Fibroblast of lung (primary cell): ENCODE measurements at places on chromosomes 12 and 14.

DNA sequence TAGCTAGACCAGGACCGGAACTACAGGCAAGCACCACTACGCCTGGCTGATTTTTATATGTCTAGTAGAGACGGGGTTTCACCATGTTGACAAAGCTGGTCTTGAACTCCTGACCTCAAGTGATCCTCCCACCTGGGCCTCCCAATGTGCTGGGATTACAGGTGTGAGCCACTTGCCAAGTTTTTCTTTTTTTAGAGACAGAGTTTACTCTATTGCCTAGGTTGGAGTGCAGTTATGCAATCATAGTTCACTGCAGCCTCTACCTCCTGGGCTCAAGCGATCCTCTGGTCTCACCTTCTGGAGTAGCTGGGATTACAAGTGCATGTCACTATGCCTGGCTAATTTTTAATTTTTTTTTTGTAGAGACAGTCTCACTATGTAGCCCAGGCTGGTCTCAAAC, 201.5 kb upstream of the TBX3 start:
- DNase-seq: no peak

DNA sequence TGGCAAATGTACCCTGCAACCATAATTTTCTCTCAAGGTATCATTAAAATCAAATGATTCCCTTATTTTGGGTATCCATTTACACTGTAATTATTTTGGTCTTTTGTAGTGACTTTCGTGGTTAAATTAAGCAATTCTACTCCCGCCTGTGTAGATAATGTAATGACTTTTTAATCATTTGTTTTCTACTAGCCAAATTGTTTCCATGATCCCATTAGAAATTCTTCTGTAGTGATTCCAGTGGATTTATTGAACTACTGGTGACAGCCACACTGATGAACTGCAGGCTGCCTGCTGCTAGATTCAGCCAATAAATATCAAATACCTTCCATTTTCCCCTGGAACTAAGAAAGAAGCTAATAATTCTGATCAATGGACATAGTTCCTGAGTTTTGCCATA, 96.0 kb downstream of the WIF1 start:
- DNase-seq: no peak

- DNase-seq: peak; percentile 13
Measured at GRCh38 chr12:88764781-88765480, 184.7 kb upstream of the KITLG start.

DNA sequence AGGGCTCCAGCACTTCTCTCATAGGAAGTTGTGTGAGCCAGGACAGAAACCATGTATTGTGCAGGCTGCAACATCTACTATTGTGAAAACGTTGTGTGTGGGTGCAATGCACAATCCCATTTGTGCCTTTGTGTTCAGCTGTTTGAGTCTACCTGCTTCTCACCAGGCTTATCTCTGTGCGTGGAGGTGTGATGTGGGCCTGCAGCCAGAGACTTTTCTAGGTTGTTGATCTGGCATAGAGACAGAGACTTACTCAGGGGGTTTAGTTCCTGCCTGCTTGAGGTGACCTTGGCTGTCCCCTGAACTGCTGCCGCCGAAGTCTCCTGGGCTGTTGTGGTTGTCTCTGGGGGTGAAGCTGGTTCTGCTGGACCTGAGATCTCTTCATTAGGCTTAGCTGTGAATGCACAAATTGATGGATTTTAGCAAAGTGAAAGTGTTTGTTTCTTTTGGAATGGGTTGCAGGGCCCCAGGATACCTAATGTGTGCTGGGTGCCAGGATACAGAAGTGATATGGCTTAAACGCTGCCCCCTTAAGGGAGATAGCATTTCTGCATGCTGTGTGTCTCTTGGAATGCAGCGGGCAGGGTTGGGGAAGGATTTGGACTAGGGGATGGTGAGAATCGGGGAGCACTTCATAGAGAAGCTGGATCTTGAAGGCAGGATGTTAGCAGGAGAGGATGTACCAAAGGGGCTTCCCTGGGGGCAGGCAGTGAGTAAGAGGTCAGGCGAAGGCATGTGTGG, 2.5 kb downstream of the LACRT start:
- DNase-seq: no peak

DNA sequence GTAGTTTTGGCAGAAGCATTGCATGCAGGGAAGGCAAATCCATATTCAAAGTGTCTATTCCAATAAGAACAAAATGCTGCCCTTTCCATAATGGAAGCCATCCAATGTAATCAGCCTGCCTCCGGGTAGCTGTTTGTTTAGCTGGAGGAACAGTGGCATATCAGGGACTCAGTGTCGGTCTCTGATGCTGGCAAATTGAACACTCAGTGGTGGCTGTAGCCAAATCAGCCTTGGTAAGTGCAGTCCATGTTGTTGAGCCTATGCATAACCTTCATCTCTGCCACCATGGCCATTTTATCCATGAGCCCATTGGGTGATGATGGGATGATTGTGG, 147.8 kb upstream of the MAX start:
- no peak for DNase-seq

GRCh38 chr12:53952335-53952694, 2.4 kb upstream of the HOXC12 start:
- DNase-seq: no peak
